ENCODE measurements at places on chromosomes 12 and 14.

DNA sequence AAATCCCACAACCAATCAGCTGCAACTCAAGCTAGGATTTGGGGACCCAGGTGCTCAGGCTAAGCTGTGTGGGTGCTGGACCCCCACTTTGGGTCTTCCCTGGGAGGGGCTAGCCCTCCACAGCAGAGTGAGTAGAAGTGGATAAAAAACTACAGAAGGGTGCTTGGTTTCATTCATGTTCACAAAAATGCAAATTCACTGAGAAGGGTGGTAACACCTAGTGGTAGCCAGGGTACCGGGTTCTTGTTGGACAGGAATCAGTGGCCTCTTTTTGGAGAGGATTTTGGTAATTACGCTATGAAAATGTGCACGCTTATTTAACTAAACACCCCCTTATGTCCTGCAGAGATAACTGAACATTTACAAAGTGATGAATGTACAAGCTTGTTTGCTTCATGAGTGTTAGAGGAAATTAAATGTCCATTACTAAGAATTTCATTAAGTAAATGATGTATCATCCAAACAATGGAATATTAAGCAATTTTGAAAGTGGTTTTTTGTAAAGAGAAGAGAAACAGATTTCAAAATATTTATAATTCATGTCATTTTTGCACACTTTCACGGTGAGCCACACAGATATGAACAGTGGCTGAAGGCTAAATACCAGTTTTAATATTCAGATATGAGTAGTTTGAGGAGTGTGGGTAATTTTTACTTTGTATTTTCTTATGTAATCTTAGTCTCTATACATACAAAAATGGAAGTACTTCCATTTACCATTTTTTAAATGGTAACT, 78.3 kb downstream of the DDX51 start:
- no peak for DNase-seq

GRCh38 chr14:104694991-104695659, 5.7 kb downstream of the INF2 start:
- DNase-seq: peak; percentile 74

- DNase-seq: no peak
Observed at GRCh38 chr12:52323001-52323400, 1.8 kb upstream of the KRT83 start.

DNA sequence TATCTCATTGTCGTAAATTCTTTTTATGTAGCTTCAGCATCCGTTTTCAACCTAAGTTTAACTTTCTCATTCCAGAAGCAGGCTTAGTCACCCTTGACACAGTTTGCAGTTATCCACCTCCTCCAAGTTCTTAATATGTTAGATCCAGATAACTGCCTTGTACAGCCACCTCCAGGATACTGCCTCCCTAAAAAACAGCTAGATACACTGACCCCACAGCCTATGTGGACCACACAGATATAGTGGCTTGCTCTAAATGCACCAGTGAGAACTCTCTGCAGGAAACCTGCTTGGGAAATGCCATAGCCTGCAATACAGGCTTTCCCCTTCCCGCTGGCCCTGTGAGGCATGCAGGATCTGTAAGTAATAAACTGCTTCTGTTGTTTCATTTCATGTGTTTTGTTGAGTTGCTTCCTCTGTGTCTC, 11.1 kb upstream of the RTL1 start:
- DNase-seq: no peak

- no peak for DNase-seq
Observed at GRCh38 chr12:94952325-94952724, 51.2 kb downstream of the NDUFA12 start.

- DNase-seq: no peak
Observed at GRCh38 chr14:82055515-82056115, 522.0 kb upstream of the SEL1L start.

DNA sequence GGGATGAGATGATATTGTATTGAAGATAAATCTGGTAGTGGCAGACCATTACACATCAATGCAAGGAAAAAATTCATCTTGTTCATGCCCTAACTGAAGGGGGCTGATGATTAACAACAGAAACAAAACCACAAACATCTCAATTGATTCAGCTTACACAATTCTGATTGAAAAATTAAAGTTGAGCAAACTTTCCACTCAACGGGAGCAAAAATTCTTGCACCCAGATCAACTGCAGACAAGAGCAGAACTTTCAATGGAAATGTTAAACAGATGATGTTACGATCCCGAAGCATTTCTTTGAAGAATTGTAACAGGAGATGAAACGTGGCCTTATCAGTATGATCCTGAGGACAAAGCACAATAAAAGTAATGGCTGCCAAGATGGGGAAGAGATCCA, 172.4 kb upstream of the SOX5 start:
- no peak for DNase-seq

- DNase-seq: no peak
Observed at GRCh38 chr12:16612647-16613046, 6.7 kb upstream of the LMO3 start.

GRCh38 chr14:100587763-100588411, 670 bp upstream of the BEGAIN start:
- DNase-seq: no peak

DNA sequence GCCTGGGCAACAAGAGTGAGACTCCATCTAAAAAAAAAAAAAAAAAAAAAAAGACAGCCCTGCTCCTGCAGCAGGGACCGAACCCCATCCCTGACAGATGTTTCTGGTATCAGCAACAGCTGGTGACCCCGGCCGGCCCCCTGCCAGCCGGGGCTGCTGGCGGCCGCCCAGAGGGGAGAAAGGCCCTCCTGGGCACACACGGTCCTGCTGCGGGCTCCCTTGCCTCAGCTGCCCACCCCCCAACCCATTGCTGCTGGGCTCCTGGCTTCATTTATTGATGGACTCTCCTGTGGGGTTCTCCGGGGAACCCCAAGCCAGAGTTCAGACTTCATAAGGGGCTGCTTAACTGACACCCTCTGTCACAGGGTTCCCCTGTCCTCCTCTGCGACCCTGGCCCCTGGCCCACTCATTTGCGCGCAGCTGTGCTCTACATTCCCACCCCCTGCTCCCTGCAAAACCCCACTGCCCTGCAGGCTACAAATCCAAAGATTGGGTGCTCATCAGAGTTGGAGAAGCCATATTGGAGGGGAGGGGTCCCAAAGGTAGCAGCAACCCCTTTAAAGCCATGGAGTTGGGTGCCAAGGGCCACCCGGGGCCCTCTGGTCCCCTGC, 103.6 kb upstream of the RTL1 start:
- no peak for DNase-seq

- peak; percentile 41 for DNase-seq
Observed at GRCh38 chr14:90778571-90779255, 37.5 kb downstream of the TTC7B start.

DNA sequence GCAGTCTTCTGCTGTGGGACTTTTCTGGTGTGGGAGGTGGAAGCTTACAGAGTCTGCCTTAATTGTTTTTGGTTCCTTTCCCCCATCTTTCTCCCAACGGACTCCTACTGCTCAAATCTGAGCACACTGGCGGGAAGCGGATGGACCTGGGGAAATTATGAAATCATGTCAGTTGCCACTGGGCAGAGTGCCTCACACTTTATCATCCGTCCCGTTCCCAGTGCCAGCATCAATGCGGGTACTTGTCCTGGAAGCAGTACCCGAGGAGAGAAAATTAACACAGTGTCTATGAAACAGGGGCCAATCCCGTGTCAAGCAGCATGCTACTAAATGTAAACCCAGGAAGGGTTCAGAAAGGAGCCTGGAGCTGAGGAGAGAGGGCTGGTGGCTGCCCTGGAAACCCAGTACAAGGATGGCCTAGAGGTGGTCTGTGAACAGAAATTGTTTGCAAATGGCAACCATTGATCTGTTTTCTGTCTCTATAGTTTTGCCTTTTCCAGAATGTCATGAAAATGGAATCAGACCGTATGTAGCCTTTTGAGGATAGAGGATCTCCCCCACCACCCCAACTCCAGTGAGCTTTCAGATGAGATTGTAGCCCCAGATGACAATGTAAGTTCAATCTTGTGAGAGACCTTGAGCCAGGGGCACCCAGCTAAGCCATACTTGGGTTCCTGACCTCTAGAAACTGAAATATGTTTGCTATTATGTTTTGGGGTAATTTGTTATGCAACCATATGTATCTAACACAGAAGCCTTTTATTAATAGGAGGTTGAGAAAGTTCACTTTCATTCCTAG, 908 bp upstream of the CDKL1 start:
- no peak for DNase-seq

DNA sequence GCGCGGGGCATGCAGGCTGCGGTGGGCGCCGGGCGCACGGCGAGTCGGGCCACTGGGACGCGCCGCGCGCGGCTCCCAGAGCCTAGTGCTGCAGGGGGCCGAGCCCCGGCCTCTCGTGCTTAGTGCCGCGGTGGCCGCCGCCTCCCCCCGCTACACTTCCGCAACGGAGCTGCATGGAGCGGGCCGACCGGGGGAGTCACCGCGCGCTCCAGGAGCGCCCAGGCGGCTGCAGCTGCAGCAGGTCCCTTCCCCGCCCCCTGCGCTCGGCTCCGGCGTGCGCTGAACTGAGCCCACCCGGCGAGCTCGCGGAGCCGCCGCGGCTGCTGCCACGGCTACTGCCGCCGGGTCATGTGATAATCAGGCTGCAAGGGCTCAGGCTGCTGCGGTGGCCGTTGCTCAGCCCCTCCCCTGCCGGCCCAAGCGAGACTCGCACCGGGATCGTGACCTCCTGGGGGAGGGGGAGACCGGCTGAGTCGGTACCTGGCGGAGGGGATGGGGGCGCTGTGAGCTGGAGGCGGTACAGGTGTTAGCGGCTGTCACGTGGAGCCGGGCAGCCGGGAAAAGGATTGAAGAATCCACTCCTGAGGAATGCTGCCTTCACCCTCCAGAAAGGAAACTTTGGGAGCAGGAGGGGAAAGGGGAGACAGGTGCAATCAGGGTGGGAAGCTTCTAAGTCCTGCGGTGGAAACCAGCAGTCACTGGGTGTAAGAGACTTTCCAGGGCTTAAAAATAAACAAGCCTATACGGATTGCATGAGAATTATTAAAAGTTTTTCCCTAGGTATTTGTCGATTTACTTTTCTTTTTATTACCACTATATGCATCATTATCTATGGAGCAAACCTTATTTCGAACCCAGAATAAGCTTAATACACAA, at the start of gene PPM1H:
Gene PPM1H, minus strand, starts transcription at position 352 of the 876 bp plus-strand sequence. CDS start 414 bp downstream, outside the sequence.
- peak; percentile 68 for DNase-seq

DNA sequence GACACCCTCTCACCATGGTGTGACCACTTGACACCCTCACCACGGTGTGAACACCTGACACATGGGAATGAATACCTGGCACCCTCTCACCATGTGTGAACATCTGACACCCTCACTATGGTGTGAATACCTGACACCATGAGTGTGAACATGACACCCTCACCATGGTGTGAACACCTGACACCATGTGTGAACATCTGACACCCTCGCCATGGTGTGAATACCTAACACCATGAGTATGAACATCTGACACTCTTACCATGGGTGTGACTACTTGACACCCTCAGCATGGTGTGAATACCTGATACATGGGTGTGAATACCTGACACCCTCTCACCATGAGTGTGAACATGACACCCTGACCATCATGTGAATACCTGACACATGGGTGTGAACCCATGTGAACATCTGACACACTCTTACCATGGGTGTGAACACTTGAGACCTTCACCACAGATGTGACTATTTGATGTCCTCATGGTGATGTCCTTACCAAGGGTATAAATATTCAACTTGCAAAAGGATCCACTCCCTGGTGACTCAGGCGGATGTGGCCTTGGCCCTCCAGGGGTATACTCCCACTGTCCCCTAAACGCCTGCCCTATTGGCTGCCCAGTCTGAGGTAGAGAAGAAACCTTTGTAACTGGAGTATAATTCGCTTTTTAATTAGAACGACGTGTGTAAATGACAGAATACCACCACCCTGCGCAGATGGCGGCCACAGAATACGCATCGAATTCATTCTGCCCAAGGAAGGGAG, 29.1 kb downstream of the RFLNA start:
- DNase-seq: no peak

DNA sequence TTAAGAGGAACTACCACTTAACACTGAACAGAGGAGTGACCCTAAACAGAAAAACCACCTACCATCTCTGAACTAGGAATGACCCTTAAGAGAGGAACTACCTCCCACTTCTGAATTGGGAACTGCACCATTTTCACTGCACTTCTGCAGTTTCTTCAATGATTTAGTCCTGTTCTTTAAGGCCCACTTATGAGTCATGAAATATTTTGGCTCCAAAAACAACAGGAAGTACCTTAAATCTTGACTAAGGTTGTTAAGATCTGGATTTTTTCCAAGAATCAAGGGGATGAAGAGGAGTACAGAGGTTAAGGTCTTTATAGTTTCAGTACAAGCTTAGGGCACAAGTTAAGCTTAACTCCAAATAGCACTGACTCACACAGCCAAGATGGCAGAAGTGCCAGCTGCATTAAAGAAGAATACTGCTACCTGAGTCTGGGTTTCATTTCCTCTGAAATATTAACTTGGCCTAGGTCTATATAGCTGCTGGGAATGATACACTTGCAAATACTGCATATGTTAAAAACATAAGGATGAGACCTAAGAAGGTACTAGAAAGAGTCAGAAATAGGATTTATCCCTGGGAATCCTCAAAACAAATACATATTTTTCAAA, 4.2 kb downstream of the NPC2 start:
- DNase-seq: no peak

DNA sequence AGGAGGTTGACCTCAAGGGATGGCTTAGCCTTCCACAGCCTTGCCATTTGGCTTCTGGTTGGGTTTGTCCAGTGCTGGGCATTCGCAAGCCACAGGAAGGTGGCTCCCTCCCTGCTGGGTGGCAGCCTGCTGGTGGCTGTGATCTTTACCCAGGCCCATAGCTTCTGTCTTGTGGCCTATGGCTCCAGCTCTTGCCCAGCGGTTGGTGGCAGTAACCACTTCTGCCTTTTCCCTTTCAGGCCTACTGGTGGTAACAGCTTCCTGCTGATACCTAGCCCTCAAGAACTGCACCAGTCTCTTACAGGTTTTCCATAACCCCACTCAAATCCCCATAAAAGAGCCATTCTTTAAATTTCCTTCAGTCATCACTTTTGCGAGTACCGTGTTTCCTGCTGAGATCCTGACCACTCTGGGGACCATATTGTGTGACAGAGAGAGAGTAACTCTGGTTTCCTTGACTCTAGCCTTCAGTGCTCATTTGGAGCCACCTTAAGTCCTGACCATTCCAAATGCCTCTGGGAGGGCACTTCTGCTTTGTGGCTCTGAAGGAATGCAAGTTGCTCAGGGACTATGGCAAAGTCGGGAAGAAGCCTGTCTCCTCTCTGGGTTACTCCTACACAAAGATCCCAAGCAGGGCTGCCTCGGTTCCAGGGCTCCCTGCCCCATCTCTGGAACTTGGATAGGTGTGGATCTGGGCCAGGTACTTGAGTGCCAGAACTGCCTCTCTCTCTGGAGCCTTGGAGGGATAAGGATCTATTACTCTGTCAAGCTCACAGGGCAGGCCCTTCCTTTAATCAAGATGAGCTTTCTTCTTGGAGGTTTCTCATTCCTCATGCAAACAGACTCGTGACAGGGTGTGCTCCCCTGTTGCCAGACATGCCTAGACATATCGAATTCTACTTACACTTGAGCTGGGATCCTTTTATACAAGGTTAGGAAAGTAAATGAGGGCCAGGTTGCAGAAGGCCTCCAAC, 2.9 kb upstream of the NYNRIN start:
- no peak for DNase-seq
